ENCODE measurements at places on chromosomes 6 and 20.

DNA sequence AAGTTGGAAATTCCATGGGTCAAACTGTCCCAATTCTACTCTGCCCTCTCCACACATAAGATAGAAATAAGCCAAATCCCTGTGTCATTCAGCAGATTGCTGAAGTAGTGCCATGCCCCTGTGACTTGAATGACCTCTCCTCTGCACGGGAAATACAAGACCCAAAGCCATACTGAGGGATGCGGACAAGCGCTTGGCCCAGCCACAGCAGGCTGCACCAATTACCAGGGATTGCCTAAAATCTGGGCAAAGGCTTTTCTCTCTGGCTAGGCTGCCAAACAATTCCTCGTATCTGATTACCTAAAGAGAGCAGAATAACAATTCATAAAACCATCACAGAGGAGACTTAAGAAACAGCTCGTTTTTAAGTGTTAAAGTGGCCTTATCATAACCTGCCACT is 421.8 kb upstream of the JARID2 start:
- peaks cover 8% of the 10 kb centered on the region for H3K27me3 ChIP-seq
- H3K4me3 ChIP-seq = no peak overlapping the region
- H3K4me1 ChIP-seq = peaks cover 58% of the 10 kb centered on the region
- peak; percentile 48 for DNase-seq
- H3K27ac ChIP-seq = no peak overlapping the region

DNA sequence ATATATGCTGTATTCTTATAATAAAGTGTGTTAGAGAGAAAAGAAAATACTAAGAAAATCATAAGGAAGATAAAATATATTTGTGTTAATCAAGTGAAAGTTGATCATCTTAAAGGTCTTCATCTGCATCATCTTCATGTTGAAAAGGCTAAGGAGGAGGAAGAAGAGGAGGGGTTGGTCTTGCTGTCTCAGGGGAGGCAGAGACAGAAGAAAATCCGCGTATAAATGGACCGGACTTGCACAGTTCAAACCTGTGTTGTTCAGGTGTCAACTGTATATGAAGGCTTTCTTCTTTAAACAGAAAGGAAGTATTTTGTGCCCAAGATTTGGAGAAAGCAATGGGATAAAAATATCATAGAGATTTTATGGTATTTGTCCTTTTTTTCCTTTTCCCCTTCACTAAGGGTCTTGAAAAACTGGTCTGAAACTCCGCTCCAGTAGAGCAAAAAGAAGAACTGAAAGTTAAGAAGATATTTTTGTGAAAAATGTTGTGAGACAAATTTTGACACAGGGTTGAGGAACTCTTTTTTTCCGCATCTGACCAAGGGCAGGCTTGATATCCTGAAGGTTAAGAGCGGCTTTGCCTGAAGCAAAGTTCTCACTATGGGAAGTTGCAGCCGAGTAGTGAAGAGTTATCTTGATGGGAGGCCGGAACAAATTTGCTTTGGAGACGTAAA is 350.7 kb downstream of the LAMA2 start:
- DNase-seq = no peak
- H3K27me3 ChIP-seq = no peaks in the 10 kb centered on the region
- H3K4me1 ChIP-seq = no peaks in the 10 kb centered on the region
- H3K4me3 ChIP-seq = no peak overlapping the region

DNA sequence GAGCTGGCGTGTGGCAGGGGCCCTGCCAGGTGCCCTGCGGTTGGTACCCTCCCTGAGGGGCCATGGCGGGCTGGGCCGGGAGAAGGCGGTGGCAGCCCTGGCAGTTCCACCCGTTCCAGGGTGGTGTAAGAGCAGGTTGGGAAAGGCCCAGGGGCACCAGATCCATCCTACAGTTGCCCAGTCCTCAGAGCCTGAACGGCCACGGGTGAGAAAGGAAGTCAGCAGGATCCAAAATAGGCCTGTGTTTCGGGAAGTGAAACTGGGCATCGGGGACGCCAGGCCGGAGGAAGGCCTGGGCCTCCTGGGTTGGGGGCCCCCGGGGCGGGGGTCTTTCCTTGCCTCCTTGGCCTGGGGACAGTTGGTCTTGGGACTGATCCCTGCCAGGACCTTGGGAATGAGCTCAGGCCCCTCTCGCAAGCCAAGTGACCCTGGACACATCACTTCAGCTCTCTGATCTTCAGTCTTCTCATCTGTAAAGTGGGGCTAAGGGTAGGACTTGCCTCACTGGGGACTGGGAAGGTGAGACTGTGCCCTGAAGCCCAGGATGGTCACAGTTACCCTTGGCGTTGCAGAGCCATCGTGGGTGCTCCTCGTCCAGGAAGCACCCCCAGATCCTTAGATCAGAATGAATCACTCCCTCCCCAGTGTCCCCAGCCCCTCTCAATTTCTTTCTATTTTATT is 18.1 kb upstream of the NOL4L start:
- no peak overlapping the region for H3K4me3 ChIP-seq
- H3K27me3 ChIP-seq = no peaks in the 10 kb centered on the region
- peaks cover 15% of the 10 kb centered on the region for H3K4me1 ChIP-seq

DNA sequence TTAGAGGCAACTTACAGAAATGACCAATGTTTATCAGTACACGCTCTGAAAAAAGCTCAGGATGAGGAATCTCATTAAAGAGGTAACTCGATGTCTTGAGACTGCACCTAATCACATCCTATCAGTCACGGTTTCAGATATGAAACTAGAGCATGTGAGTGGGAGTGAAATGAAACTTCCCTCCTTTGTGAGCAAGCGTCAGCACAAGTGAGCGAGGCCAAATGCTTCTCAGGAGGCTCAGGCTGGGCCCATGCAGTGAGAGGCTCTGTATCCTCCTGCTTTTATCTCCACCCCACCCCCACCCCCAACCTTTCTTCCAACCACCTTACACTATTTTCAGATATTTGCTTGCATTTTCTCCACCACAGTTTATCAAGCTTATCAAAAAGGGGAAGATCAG is 140.8 kb upstream of the RIMS1 start:
- no peaks in the 10 kb centered on the region for H3K4me1 ChIP-seq
- H3K36me3 ChIP-seq = no peaks in the 10 kb centered on the region
- no peaks in the 10 kb centered on the region for H3K27me3 ChIP-seq
- DNase-seq = peak; percentile 34

DNA sequence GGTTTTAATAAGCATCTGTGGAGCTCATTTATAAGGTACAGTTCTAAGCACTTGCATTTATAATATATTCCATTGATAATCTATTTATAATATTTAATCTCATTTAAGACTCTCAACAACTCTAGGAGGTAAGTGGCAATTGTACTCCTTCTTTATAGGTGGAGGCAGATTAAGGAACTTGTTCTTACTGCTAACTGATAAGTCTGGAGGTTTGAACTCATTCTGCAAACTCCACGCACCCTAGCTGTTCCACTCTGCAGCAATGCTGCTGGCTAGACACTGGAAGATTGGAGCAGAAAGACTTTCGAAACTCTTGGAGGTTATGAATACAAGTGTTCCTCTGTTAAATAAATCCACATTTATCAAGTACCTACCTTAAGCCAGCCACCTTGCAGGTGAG is 793 bp upstream of the HDAC2 start:
- H3K27me3 ChIP-seq = no peaks in the 10 kb centered on the region
- H3K36me3 ChIP-seq = no peaks in the 10 kb centered on the region
- DNase-seq = no peak
- H3K4me3 ChIP-seq = peak overlapping the region; percentile 94
- H3K27ac ChIP-seq = no peak overlapping the region

GRCh38 chr6:43775535-43775885 is 5.5 kb downstream of the VEGFA start:
- peaks cover 5% of the 10 kb centered on the region for H3K27me3 ChIP-seq
- H3K4me1 ChIP-seq = peaks cover 31% of the 10 kb centered on the region
- no peaks in the 10 kb centered on the region for H3K36me3 ChIP-seq
- H3K27ac ChIP-seq = no peak overlapping the region

DNA sequence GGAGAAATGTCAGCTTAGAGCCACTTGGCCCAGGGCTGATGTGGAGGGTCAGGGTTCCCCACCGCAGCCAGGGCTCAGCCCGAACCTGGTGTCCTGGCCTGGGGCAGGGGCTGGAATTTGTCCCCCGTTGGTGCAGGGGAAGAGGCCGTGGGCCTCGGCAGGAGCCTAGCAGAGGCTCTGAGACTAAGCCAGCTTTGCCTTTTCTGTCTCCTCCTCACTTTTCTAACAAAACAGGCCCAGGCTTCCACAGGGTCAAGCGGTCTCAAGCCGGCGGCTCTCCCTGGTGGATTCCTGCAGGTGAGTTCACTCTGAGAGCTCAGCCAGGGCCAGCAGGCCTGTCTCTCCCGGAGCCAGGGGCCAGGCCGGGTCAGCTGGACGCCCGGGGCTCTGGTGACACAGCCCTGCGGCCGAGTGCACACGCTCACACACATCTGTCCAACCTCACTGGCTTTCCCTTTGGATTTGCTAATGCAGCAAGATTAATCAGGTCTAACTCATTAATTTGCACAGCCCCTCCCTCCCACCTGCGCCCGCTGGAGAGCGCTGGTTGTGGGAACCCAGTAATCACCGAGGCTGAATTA is 2.9 kb upstream of the CHRNA4 start:
- peak; percentile 48 for DNase-seq
- no peaks in the 10 kb centered on the region for H3K36me3 ChIP-seq
- peaks cover 44% of the 10 kb centered on the region for H3K27me3 ChIP-seq

DNA sequence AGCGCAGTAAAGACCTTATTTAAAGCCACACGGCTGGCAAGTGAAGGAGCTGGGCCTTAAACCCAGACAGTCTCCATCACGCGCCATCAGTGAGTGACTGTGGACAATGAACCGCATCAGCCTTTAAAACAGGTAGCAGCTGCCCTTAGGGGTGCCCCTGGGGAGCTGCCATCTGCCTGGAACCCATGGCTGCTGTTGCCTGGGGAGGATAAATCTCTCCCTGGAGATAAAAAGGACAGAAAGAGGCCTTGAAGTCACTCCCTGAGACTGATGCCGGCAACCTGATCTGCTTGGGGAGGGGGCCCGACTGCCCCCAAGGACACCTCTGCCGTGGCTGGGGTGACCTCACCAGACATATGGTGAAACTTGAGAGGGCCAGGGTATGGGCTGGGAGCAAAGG is 73.5 kb downstream of the PREX1 start:
- H3K4me1 ChIP-seq = peaks cover 11% of the 10 kb centered on the region
- peaks cover 96% of the 10 kb centered on the region for H3K27me3 ChIP-seq
- no peak overlapping the region for H3K27ac ChIP-seq
- no peaks in the 10 kb centered on the region for H3K36me3 ChIP-seq

DNA sequence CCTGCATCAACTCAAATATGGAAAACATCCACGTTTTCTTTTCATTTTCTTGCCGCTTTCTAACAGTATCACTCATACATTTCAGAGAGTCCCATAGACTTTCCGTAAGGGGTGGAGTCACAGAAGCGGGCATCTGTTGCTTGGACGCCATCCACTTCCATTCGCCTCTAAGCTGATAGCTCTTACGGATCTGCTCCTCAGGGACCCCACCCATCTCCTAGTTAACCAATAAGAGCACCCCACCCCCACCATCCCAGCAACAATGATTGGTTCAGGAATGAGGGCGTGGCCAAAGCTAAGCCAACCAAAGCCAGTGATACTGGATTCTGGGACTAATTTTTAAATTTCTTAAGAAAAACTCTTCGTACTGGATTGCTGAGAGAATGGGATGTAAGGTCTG is 42.4 kb downstream of the SLC2A10 start:
- H3K36me3 ChIP-seq = no peaks in the 10 kb centered on the region
- DNase-seq = no peak
- H3K4me3 ChIP-seq = no peak overlapping the region
- H3K27me3 ChIP-seq = no peaks in the 10 kb centered on the region

DNA sequence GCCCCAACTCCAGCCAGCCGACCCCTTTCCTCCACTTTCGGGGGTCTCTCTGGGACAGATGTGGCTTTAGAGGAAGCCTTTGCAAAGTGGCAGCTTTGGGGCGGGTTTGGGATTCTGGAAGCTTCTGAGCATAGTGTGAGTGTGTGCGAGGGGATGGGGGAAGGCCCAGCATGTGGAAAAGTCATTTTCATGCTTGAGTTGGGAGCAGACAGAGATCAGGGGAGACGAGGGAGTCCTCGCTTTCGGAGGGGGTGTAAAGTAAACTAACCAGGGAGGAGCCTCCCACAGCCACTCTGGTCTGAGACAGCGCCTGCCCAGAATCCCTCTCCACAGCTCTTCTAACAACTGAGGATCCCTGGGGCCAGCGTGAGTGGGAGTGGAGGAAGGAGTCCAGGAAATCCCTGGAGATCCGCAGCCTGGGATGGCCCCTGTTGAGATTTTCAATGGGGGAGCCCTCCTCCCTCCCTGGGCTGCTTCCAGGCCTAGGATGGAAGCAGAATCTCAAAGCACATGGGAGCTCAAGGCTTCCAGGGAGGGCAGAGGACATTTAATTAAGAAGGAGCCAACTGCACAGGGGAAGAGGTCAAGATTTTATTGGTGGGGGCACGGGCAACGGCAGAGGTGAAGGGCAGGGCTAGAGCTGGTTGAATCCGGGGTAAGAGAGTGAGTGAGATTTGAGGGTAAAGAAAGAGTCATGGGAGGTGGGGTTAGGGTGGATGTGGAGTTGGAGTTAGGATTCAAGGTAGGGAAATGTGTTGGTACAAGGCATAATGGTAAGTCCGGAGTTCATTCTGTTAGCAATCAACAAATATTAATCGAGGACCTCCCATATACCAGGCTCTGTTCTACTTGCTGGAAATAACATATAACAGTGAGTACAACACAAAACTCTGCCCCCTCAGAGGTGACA is 102.3 kb upstream of the FOXP4 start:
- no peak overlapping the region for H3K4me3 ChIP-seq
- H3K36me3 ChIP-seq = no peaks in the 10 kb centered on the region
- peaks cover 23% of the 10 kb centered on the region for H3K27me3 ChIP-seq
- peaks cover 33% of the 10 kb centered on the region for H3K4me1 ChIP-seq
- no peak for DNase-seq
- H3K27ac ChIP-seq = no peak overlapping the region

- no peaks in the 10 kb centered on the region for H3K27me3 ChIP-seq
- no peak overlapping the region for H3K27ac ChIP-seq
- H3K4me1 ChIP-seq = no peaks in the 10 kb centered on the region
- no peaks in the 10 kb centered on the region for H3K36me3 ChIP-seq
- no peak overlapping the region for H3K4me3 ChIP-seq
These were observed 173.9 kb downstream of the QKI start for GRCh38 chr6:163588220-163588919.

DNA sequence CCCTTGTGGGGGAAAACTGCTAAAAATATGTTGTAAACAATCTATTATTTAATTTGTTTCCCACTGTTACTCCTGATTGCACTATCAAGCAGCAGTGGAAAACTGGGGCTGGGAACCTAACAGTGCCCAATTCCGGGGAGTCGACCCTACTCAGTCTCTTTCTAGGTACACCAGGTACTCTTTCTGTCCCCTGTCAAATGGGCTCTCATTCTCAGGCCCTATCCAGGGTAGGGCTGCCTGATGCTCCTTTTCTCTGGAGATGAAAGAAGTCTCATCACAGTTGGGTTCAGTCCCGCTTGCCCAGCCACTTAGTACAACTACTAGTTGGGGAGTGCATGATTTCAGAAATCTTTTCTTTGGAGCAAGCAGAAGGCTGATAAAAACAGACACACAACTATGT is 52.0 kb downstream of the HS3ST5 start:
- H3K4me1 ChIP-seq = no peaks in the 10 kb centered on the region
- no peaks in the 10 kb centered on the region for H3K27me3 ChIP-seq
- H3K4me3 ChIP-seq = no peak overlapping the region
- H3K36me3 ChIP-seq = no peaks in the 10 kb centered on the region
- DNase-seq = no peak
- H3K27ac ChIP-seq = no peak overlapping the region

- no peaks in the 10 kb centered on the region for H3K27me3 ChIP-seq
- no peak overlapping the region for H3K27ac ChIP-seq
- H3K4me3 ChIP-seq = no peak overlapping the region
- DNase-seq = no peak
- no peaks in the 10 kb centered on the region for H3K36me3 ChIP-seq
These were observed 38.5 kb upstream of the NELFCD start for GRCh38 chr20:58942549-58942948.

- no peak overlapping the region for H3K4me3 ChIP-seq
- no peaks in the 10 kb centered on the region for H3K4me1 ChIP-seq
- no peaks in the 10 kb centered on the region for H3K36me3 ChIP-seq
- no peak overlapping the region for H3K27ac ChIP-seq
These were observed 11.8 kb downstream of the GSTA4 start for GRCh38 chr6:52983159-52983848.

All from neural progenitor cell (in vitro differentiated cells).